ENCODE measurements at places on chromosomes 6 and 20.

DNA sequence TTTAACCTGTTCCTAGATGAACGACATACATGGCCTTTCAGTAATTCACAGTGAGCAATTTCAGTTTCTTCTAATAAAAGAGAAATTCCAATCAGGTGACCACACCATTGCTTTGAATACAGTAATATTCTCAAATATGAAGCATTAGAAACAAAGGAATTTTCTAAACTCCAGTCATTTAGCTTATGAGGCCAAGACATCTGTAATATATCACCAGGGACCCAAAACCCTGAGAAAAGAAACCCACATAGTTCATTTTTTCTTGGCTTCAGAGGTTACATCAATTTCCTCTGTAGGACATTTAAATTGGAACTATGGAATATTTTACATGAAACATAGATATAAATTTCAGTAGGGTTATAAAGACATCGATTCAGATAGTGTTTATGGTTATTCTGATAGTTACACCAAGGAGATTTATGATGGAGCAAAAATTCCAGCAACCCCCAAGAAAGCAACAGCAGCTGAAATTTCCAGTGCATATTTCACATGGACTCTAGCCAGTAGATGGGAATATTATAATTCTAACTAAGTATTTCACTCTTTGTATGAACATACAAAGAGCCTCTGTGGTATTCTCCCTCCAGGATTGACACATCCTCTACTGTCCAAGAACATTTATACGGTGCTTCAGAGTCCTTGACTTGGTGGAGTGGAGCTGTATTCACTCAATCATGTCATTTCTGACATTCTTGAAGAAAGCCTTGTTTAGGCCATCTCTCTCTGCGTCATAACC, 82.9 kb downstream of the ADGRG6 start:
- DNase-seq = no peak

GRCh38 chr20:33532753-33533459, 43.0 kb downstream of the CBFA2T2 start:
- DNase-seq = no peak

- no peak for DNase-seq
Measured at GRCh38 chr20:62787321-62787720, 9.0 kb upstream of the MRGBP start.

DNA sequence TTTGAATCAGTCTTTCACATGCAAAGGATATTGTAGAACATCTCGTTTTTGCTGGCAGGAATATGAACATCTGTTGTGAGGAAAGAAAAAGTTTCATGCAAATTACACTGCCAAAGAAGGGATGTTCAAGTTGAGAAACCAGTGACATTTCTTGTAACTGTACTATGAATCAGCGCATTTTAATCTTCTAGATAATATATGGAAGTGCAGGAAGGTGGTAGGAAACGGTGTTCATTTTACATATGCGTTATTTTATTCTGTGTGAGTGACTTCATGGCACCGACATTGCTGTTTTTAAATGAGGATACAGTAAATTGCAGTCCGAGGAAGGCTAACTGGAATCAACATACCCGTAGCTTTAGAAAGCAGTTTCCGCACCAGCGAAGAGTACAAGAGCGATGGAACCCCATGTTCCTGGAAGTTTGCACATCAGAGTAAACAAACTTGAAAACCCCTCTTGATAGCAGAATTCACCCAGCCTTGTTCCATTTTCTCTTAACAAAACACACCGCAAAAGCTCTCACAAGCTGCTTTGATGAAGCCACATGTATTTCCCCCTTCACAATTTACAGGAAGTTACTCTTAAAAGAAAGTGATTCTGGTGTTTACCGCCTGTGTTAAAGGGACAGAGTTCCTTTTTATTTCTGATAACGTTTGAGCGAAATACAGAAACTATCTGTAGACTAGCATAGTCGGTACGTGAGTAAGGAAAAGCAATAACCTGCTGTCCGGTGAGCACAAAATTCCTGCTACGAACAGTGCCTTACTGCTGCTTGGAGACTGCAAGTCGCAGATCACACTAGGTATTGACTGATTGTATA, 11.5 kb downstream of the PRDM1 start:
- peak; percentile 94 for DNase-seq

DNA sequence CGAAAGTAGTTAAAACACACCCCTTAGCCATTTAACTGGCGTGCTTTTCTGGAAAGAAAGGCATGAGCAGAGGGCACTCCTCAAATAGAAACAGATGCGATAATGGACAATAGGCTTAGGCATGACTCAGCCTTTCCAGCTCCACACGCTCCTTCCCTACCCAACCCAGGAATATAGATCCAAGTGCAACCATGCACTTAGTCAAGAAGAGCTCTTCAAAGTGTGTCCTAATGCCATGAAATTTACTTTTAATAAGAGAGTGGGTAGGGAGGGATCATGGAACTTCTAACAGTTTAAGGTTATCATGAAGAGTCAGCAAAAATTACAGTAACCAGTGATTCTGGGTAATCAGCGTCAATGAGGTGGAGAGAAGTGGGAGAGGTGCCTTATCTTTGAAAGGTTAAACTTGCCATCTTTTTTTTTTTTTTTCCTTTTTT, 2.4 kb upstream of the EFHC1 start:
- DNase-seq = no peak

DNA sequence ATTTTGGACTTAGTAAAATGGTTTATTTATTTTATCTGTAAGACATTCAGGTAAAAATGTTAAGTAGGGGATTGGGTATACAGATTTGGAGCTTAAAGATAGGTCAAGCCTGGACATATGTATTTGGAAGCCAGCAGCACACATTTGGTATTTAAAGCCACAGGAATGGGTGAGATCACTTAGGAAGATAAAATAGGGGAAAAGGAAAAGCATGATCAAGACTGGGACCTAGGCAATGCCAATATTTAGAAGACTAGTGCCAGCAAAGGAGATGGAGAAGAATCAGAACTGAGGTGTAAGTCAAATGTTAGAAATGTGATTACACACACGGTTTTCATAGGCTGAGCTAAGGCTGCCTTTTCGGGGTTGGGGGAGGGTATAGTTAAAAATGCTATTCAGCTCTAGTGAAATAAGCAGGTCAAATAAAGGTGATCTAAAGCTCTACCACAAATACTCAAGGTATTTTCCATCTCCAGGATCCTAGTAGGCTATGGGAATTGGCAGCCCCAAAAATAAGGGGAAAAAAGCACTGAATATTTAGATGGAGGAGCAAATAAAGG, 20.6 kb downstream of the SLC2A12 start:
- no peak for DNase-seq

Data from T-helper 1 cell (primary cell).